ENCODE measurements at places on chromosomes 5 and 9.

DNA sequence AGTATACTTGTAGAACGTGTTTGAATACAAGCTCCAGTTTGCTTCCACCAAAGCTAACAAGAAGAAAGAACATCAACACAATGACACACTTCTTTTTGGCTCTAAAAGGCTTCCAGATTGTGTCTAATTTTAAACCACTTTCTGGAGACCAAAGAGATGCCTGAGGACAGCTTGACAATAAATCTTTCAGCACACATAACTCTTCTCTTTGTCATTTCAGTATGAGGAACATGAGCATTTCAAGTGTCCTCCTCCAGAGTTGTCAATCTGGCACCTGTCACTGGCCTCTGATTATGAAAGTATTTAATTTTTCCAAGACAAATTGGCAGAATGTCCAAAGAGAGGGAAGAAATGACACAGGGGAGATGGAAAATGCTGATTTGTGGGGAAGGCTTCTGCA, 79.0 kb upstream of the TLR4 start:
- no peak for DNase-seq

DNA sequence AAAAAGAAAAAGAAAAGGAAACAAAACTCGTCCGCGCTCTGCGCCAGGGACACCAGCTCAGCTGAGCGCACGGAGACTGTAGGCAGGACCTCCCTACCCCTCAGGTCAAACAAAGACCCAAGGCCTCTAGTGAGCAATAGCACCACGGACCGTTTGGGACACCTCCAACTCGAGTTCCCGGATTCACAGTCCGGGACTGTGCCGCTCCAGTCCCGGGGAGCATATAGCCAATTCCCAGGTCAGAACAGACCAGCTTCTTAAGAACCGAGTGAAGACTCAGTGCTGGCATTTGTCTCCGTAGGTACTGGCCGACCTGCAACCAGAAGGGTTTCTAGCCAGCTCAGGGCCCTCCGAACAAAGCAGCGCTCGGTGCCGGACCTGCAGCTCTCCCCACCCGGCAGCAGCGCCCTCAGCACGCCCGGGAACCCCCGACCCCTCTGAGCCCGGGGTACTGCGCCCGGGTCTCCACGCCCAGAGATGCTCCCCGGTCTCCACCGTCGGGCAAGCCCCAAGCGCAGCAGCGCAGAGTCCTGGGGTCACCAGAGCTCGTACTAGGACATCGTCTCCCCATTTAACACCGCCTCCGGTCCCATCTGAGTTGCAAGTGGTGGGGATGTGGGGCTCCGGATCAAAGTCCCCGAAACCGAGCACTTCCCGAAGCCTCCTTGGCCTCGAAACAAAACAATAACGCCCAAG, 591 bp downstream of the ABCA1 start:
- no peak for DNase-seq

- DNase-seq = no peak
Measured at GRCh38 chr9:69937360-69937759, 106.3 kb upstream of the MAMDC2 start.

DNA sequence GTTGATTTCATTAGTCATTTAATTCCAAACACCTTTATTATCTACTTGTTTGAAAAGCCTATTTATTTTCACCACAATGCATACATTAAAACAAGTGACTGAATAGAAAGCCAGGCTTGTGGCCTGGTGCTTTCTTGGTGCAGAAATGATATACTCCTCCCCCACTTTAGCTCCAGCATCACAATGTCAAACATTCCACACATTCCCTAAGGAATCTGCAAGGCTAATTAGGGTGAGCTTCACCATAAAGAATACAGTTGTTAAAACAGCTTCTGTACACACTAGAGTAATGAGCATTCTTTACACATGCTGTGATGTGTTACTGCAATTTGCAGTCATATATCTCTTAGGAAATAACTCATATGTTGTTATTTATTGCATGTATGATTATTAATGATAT, 705.7 kb downstream of the CETN3 start:
- DNase-seq = no peak

DNA sequence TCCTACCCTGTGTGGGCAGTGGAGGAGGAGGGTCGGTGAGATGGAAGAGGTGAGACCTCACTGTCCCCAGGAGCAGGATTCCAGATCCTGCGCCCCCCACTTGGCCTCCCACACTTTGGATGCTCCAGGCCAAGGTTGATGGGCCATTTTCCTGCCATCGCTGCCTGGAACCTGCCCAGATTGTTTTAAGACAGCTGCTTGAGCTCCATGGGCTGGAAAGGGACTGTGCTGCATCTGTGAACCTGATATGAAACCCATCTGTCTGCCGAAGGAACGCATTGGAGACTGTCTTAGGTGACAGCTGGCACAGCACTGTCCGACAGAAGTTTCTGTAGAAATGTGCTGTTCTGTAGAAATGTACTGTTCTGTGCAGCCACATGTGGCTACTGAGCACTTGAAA, 72.7 kb upstream of the SLC25A48 start:
- DNase-seq = peak; percentile 86

- no peak for DNase-seq
Measured at GRCh38 chr9:24698881-24699518, 153.3 kb upstream of the IZUMO3 start.

DNA sequence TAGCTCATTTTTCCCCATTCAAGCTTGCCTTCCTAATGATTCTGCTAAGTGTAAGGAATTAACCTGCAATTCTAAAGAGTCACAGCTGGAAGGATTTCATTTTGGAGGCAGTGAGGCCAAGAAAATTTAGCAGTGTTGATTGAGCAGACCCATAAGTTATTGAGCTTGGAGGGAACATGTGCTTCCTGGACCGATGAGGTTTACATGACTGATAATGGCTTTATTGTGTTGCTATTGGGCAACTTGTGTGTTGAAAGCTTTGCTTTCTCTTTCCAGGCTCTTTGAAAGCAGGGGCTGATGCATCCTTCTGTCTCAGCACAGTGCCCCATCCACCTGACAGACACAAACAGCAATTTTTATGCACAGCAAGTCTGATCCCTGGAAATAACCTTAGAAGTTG, 398.9 kb upstream of the PCSK5 start:
- DNase-seq = no peak

All from NCI-H1694 treated with DMSO at 0.1 percent for 48 hours (cell line).